HT1080 (cell line): ENCODE measurements at places on chromosomes 12 and 14. TPM values are rescaled to one million over a fixed set of nuclear protein-coding genes. Genes with fewer than 3 reads are reported as not detected.
A peak's percentile ranks its signal among the peaks of the same experiment; 100 is the strongest.

- DNase-seq: no peak
Observed at GRCh38 chr12:40738856-40739255, 46.6 kb downstream of the CNTN1 start.

GRCh38 chr12:67720351-67720856, 71.9 kb downstream of the DYRK2 start:
- peak; percentile 31 for DNase-seq

GRCh38 chr12:106436164-106436563, 78.6 kb downstream of the POLR3B start:
- no peak for DNase-seq

GRCh38 chr12:82186282-82186681, 171.9 kb downstream of the CCDC59 start:
- DNase-seq: no peak

The DICER1 gene
- 19.3 and 27.7 TPM in 2 replicates for total RNA-seq

The SRGAP1 gene
- total RNA-seq: 5.5 and 10.9 TPM in 2 replicates

DNA sequence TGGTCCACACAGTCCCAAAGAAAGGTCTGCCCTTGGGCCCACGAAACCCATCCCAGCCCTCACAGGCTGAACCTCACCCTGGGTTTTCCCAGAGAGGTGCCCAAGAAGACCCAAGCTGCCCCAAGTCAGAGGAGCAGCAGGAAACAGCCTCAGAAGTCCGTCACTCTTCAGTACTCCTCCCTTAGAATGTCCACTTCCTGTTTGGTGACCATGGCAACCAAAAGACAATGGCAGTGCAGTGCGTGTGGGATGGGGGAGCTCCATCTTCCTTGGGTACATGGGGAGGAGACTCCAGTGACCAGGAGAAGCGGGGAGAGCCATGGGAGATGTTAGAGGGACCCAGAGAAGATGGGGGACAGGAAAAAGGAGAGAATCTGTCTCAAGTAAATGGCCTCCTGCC, 11.3 kb downstream of the SELPLG start:
- DNase-seq: peak; percentile 71

DNA sequence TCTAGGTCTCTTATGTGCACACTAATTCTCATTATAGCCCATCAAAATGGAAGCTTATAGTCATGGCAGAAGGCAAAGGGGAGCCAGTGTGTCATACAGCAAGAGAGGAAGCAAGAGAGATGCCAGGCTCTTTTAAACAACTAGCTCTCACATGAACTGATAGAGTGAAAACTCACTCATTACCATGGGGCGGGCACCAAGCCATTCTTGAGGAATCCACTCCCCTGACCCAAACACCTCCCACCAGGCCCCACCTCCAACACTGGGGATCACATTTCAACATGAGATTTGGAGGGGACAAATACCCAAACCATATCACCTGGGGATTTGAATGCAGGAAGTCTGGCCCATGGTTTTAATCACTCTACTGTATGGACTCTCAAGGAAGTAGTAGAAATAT, 36.9 kb upstream of the CRACR2A start:
- no peak for DNase-seq

DNA sequence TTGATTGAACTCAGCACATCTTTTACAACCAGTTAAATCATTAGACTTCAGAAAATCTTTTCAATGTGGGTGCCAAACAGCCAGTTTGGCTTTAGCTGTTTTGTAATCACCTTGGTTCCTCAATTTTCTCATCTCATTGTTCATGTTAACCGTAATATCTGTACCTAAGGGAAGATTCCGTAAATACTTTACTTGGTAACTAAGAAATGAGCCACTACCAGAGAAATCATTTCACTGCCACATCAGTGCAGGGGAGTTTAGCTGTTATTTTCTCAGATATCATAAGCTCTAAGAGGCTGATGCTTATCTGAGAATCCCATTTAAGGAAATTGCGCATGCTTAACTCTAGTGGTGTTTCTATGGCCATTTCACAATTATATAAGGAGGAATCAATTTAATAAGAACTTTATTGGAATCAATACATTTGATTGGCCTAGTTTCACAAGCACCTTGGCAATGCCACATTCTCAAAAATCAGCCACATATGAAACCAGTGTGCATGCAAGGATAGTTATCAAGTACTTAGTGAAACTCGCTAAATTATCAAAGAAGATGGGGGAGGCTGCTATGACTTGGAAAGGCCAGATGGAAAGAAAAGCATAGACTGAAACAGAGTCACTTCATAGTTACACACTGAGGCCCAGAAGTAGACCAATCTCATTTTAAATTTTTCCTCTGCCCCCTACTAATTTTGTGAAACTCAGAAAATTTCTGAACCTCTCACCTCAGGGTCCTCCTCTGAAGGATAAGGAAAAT, 28.1 kb upstream of the IL22 start:
- DNase-seq: no peak

GRCh38 chr12:997505-997904, 6.5 kb downstream of the ERC1 start:
- no peak for DNase-seq

DNA sequence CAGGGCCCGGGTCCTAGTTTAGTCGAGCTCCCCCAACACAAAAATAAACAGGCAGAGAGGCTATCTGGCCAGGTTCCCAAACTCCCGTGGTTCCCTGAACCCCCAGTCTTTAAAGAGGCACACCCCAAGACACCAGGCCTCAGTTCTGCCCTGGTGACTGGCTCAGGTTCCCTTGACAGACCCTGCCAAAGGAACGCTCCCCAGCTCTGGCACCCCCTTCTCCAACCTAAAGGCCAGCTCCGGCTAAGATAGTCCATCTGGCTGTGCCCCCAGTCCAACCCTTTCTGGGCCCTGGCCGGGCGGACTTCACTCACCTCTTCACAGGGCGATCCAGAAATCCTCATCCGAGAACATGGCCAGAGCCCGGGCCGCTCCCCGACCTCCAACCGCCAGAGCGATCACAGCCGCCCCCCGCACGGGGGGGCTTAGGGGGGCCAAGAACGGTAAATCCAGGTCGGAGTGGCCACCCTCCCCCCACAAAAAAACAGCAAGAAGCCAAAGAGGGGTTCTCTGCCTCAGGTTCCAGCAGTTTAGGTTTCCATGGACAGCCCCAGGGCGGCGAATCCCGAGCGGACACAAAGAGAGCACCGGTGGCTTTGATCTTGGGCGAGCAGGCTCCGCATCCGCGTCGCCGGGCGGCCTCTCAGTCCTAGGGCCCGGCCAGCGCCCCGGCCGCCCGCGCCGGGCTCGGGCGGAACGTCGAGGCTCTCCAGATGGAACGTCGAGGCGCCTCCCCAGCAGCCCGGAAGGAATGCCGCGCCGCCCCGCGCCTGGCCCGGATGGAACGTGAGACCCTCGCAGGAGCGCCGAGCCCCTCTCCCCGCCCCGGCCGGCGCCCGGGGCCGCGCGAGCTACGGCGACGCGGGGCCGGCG, 1.1 kb downstream of the KMT2D start:
- DNase-seq: no peak

The MYH6 gene
- 0.03 TPM in 1 of 2 replicates, not detected in the other for total RNA-seq

The KLRC4 gene
- total RNA-seq: not detected in 2 replicates

GRCh38 chr14:21575661-21576060, 4.2 kb downstream of the OR10G3 start:
- no peak for DNase-seq

GRCh38 chr12:77060136-77060882, 5.1 kb downstream of the E2F7 start:
- DNase-seq: no peak

GRCh38 chr14:55814064-55814463, 234.1 kb downstream of the KTN1 start:
- no peak for DNase-seq

GRCh38 chr12:46770501-46771183, 55.2 kb downstream of the SLC38A4 start:
- no peak for DNase-seq

The TPPP2 gene
- not detected in 2 replicates for total RNA-seq

The SIVA1 gene
- 139 and 242 TPM in 2 replicates for total RNA-seq

The KCNMB4 gene
- 1.6 TPM in 2 replicates for total RNA-seq

DNA sequence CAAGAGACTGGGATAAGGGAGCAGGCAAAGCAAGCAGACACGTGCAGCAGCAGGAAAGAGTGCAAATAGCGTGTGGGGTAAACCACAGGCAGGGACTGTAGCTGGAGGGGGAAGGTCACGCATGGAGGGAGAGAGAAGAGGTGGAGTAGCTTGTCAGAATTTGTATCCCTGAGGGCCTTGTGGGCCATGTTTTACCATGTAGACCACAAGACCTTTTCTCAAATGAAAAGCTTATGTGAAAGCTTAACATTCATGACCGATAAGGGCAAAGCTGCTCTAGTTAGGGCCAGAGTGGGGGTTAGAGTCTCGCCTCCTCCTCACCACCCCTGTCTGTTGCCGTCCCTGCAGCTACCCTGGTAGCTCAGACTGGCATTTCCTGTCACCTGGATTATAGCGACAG, 152.9 kb upstream of the E2F7 start:
- no peak for DNase-seq

The KCNC2 gene
- not detected in 2 replicates for total RNA-seq

The MYO1A gene
- total RNA-seq: not detected in 2 replicates

- DNase-seq: no peak
Observed at GRCh38 chr12:110176745-110177144, 52.6 kb downstream of the IFT81 start.

GRCh38 chr12:89882050-89882449, 173.4 kb upstream of the ATP2B1 start:
- DNase-seq: peak; percentile 18

DNA sequence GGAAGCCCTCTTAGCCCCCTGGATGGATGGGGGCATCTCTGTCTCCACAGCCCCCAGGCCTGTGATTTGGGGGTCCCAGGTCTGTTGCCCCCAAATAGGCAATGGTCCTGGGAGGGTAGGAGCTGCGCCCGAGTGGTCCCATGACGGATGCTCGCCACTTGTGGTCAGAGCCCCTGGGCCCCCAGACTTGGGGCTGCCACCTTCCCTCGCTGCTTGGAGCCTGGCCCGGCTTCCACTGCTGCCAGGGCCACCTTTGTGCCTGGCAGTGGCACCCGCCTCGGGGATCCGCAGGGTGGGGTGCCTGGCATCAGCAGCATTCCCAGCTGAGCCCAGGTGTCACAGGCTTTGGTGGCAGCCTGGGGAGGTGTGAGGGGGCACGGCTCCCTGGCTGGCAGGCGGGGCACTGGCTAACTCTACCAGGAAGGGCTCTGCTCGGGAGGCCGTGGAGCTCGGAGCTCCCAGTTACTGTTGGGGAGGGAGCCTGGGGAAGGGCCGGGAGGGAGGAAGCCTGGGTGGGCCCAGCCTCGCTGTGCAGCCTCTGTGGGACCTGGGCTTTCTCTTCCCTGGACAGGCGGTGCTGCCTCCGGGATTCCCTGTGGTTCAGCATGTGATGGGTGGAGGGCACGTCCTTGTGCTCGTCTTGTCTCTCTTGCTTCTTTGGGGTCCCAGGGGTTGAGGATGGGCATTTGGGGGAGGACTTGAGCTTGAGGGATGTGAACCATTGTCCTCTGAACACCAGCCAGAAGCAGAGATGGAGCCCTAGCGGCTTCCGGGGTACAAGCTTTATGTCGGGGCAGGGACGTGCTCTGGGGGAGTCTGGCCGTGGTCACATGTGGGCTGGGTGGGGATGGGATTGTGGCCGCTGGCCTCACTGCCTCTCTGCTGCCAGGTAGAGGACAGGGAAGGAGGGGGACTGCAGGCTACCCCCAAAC, 5.4 kb downstream of the KIF26A start:
- no peak for DNase-seq

The DCN gene
- total RNA-seq: not detected in 2 replicates

GRCh38 chr12:126042286-126042685, 977.1 kb downstream of the AACS start:
- no peak for DNase-seq

- DNase-seq: no peak
Observed at GRCh38 chr12:31233061-31233730, 92.8 kb downstream of the SINHCAF start.

- DNase-seq: no peak
Observed at GRCh38 chr12:96420277-96420835, 20.1 kb upstream of the CDK17 start.

The GPR137C gene
- 0.16 and 0.20 TPM in 2 replicates for total RNA-seq
